ENCODE measurements at places on chromosomes 12 and 14. TPM values are rescaled to one million over a fixed set of nuclear protein-coding genes. Genes with fewer than 3 reads are reported as not detected.

- peaks cover 17% of the 10 kb centered on the region for H3K36me3 ChIP-seq
- H3K27ac ChIP-seq, result peak overlapping the region; percentile 98
- DNase-seq, result peak; percentile 39
- H3K27me3 ChIP-seq, result no peaks in the 10 kb centered on the region
- peak overlapping the region; percentile 73 for H3K4me3 ChIP-seq
- peaks cover 65% of the 10 kb centered on the region for H3K4me1 ChIP-seq
These were observed 41.3 kb downstream of the EVL start for GRCh38 chr14:100106250-100107112.

GRCh38 chr14:105840266-105841021 is 314.1 kb downstream of the TMEM121 start:
- no peak overlapping the region for H3K4me3 ChIP-seq
- no peak overlapping the region for H3K27ac ChIP-seq
- H3K36me3 ChIP-seq, result no peaks in the 10 kb centered on the region
- DNase-seq, result no peak

DNA sequence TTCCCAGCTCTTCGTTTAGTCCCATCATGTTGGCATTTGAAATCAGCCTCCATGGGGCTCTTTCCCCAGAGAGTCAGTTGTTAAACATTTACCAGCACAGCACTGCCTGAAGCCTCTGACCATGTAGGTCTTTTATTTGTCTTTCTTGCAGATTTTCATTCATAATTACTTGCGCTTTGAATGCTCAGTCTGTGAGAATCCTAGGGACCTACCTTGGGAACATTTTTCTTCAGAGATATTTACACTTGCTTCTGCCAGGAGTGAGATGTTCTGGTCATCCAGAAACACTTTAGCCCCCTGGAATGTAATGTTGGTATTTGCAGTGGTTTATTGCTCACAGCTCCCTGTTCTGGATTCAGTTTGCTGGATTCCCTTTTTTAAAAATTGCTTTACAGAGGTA is 41.7 kb downstream of the RPH3A start:
- H3K27me3 ChIP-seq, result peaks cover 29% of the 10 kb centered on the region
- no peaks in the 10 kb centered on the region for H3K4me1 ChIP-seq
- no peak overlapping the region for H3K4me3 ChIP-seq
- no peak overlapping the region for H3K27ac ChIP-seq

DNA sequence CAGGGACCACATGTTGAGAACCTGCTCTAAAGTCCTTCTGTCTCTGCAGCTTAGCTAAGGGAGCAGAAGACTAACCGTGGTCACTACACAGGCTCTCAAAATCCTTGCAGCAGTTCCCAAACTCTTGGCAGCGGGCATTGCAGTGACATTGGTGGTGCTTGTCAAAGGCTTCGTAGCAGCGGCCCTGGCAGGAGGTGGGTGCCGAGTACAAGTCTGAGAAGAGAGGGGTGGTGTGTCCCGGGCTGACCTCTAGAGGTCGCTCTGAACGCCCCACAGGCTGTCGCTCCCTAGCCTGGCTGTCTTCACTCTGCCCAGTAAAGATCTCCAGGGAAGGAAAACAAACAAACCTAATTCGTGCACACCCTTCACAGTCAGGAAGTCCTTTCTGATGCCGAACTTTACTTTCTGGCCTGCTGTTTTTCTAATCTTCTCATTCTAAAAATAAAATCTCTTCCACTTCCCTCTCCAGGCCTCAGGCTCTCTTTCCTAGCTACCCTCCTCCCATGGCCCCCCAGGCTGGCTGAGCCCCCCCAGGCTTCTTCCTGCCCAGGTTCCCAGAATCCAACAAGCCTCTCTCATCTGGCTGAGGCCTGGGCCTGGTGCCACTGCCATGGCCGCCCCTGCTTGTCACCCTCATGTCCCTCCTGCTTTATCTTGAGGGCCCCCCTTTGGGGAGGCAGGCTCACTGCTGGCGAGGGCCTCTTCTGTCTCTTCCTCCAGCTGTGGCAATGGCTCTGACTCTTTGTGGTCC is 7.7 kb downstream of the ENDOU start:
- H3K27ac ChIP-seq, result peak overlapping the region; percentile 86
- no peak for DNase-seq
- peaks cover 24% of the 10 kb centered on the region for H3K4me1 ChIP-seq
- no peak overlapping the region for H3K4me3 ChIP-seq
- no peaks in the 10 kb centered on the region for H3K36me3 ChIP-seq

DNA sequence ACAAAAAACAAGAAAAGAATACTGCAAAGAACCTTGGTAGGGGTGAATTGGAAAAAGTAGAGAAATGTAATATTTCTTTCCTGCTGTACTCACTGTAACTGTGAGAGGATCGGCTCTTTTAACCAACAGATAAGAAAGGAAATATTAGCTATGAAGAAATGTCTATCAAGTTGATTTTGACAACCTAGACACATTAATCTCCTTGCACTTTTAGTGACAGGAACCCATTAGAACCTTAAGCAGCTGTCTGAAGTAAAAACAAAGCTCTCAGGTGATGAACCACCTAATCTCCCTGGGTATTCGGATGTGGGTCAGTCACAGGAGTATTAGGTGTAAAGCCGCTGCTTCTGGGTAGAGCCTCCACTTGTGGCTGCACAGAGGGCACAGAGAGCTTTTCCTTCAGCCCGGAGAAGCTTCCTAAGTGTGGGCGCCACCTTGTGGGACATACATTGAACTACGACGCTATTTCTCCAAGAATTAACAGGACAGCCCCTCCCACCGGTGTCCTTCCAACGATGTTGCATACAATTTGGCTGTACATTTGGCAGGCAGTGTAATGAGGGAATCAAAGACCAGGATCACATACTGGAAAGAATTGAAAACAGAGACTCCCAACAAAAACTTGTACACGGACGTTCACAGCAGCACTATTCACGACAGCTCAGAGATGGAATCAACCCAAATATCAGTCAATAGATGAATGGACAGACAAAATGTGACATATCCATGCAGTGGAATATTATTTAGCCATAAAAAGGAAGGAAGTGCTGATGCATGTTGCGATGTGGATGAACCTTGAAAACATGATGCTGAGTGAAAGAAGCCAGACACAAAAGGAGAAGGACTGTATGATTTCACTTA is 28.9 kb upstream of the MAPKAPK5 start:
- H3K4me1 ChIP-seq, result peaks cover 10% of the 10 kb centered on the region
- DNase-seq, result peak; percentile 33
- H3K4me3 ChIP-seq, result peak overlapping the region; percentile 49
- H3K27me3 ChIP-seq, result peaks cover 8% of the 10 kb centered on the region
- H3K36me3 ChIP-seq, result no peaks in the 10 kb centered on the region
- H3K27ac ChIP-seq, result peak overlapping the region; percentile 69

DNA sequence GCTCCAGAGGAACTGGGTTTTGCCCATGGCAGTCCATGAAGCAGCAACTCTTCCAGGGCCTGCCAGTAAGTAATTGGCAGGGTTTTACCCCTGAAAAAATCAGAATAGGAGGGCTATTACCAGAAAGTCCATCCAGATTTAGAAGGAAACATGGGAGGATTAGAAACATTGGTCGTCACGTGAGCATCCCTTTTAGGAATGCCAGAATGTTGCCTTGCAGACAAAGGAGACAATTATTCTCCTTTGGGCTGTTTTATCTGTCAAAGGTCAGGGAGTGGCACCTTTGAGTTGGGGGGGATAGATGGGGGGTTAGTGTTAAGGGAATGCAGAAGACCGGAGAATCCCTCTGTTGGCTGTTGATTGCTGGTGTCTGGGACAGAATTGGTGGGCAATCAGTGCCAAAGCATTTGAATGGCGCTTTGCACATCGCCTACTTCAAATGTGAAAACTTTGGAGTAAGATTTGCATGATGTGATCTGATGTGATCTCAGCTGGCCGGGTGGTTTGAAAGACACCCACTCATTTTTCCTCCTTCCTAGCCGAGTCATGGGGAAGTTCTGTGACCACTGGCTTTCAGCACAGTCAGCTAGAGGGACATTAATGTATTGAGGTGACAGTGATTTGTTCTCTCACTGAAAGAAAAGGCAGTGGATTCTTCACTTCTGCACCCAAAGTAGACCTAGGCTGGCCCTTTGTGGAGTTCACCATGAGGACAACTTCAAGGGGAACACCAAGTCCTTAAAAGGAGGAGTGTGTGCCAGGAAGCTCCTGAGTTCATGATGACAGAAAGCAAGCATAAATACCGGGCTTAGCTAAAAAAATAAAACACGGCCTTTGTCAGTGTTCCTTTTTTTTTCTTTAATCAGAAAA is 31.4 kb downstream of the FLVCR2 start:
- no peaks in the 10 kb centered on the region for H3K4me1 ChIP-seq
- no peak for DNase-seq
- H3K27me3 ChIP-seq, result no peaks in the 10 kb centered on the region
- H3K27ac ChIP-seq, result no peak overlapping the region

DNA sequence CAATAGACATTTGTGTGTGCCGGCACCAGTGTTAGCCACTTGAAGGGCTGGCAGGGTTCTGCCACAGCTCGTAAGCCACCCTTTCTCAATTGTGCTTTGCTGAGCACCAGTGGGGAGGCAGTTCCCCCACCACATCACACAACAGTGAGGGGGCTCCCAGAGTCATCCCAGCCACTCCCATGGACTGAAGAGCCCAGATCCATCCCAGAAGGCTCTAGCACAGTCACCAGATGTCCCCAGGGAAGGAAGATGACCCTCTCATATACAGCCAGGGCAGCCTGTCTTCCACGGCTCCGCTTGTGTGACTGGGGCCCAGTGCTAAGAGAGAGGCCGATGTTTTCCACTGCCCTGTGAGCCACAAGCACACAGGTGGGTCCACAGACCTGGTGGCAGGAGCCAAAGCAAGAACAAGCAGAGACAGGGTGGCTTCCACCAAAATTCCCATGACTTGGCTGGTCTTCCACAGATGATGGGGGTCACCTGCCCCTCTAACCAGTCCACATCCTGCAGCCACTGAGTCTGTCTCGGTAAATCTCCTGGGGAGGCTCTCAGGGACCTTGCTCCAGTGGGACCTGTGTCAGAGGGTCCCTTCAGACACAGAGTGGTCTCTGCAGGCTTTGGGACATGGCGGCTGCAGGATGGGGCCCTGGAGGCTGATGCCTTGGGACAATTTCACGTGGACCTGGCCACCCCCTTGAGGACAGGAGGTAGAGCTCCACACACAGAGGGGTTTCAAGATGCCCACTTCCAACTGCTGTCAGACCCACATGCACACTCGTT is 71.9 kb upstream of the DDX11 start:
- H3K27me3 ChIP-seq, result peaks cover 32% of the 10 kb centered on the region
- H3K36me3 ChIP-seq, result no peaks in the 10 kb centered on the region
- H3K4me3 ChIP-seq, result no peak overlapping the region
- H3K27ac ChIP-seq, result no peak overlapping the region
- H3K4me1 ChIP-seq, result peaks cover 2% of the 10 kb centered on the region

- H3K36me3 ChIP-seq, result no peaks in the 10 kb centered on the region
- H3K4me1 ChIP-seq, result peaks cover 2% of the 10 kb centered on the region
- H3K27ac ChIP-seq, result no peak overlapping the region
These were observed 37.8 kb upstream of the DYNC1H1 start for GRCh38 chr14:101926620-101927019.

The ANKRD52 gene
- 33.4 TPM for total RNA-seq

The PLA2G1B gene
- total RNA-seq, result not detected

The GDF3 gene
- not detected for total RNA-seq

The P3H3 gene
- total RNA-seq, result 0.97 TPM

The HOXC6 gene
- not detected for total RNA-seq

The CMA1 gene
- total RNA-seq, result not detected

The GPD1 gene
- total RNA-seq, result 0.77 TPM

The MYF5 gene
- not detected for total RNA-seq

The TAS2R19 gene
- total RNA-seq, result 1.4 TPM

The GPATCH2L gene
- total RNA-seq, result 62.0 TPM

The PROX2 gene
- total RNA-seq, result not detected

Data from T-helper 17 cell (primary cell).